ENCODE measurements at places on chromosomes 1 and 21.

DNA sequence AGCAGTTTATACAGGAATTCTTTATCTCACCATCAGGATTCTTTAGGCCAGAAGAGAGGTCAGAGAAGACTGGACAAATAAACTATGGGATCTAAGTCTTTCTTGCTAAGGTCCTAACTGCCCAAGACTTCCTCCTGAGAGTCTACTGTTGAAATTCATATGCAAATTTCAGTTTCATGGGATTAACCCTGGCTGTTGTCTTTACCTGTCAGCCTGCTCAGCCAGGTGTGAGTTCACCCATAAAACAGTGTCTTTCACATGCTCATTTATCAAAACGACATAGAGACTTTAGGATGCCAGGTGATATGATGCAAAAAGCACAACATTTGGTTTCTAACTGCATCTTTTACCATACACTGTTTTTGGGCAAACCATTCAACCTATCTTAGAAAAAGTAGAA lies 211.0 kb downstream of the PDE4B start:
- DNase-seq: no peak

GRCh38 chr1:197249324-197249723 lies 18.7 kb upstream of the CRB1 start:
- DNase-seq: no peak

DNA sequence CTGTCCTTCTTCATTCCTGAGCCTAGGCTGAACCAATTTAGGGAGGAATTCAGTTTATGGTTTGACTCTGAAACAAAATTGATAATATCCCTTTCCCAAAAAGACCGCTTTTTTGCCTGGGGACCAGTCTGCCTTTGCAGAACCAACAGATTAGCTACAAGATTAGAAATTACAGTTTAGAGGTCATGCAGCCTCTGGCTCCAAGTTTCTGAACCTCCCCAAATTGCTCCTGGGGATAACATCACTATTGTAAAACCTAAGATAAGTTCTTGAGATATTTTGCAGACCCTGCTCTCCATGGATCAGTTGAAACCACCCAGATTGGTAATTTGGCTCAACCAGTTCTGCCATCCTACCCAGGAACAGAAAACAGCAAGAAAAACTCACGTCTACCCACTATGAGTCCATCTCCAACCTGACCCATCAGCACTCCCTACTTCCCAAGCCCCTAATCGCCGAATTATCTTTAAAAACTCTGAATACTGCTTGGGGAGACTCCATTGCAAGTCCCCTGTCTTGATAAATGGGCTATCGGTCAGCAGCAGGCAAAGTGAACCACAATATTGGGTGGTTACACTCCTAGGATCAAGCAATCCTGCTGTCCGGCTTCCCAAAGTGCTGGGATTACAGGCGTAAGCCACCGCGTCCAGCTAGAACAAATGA lies 605 bp upstream of the RABGGTB start:
- DNase-seq: no peak

- no peak for DNase-seq
Observed at GRCh38 chr1:150576794-150577556, 2.4 kb downstream of the MCL1 start.

- no peak for DNase-seq
Observed at GRCh38 chr1:170369000-170369399, 163.0 kb upstream of the GORAB start.

- no peak for DNase-seq
Observed at GRCh38 chr1:234675572-234675971, 65.6 kb upstream of the IRF2BP2 start.

DNA sequence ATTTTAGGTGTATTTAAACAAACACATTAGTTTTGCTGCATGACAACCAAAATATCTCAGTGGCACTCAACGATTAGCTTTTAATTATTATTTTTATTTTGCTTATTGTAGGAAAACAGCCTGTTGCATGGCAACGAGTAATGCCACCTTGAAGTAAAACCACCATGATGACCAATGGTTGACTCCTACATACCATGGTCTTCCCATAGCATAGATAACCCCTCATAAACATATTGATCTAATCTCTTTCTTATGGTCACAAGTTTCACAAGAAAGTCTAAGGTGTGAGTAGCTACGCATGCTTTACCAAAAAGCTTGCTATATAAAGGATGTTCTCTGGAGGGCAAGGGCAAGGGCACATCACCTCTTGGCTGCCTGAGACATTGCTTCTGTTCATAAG lies 61.5 kb upstream of the PTBP2 start:
- no peak for DNase-seq

- no peak for DNase-seq
Observed at GRCh38 chr1:221510793-221511503, 230.9 kb downstream of the DUSP10 start.

GRCh38 chr1:63203641-63204040 lies 118.7 kb upstream of the FOXD3 start:
- DNase-seq: no peak

DNA sequence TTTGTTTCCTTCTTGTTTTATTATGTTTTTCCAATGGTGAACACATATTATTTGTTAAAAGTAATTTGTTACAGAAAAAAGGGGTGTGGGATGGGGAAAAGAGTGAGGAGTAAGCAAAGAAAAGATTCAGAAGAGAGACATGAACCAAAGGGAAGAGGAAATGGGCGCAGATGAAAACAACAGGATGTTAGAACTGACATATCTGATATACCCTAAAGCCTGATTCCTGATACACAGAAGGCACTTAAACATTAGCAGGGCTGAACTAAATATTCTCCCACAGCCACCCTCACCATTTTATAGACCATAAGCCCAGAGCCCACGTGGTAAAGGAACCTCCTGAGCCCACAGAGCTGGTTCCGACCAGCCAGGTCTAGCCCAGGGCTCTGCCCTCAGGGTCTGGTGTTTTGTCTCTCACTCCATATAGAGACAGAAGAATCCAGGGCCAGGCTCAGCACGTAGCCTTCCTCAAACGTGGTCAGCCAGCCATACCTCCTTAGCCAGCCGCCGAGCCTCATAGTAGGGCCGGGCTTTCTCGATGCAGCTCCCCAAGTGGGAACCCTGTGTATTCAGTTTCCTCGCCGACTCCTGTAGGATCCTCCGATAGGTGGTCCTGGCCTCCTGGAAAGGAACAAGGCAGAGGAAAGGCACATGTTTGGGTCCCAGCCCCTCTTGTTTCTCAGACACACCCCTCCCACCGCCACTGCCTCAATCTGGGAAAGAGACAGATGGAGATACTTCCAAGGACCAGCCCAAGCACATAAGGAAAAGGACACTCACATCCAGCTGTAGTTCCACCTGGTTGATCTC lies 9.5 kb downstream of the SH3BP5L start:
- no peak for DNase-seq

GRCh38 chr1:56429288-56429687 lies 150.1 kb downstream of the PLPP3 start:
- no peak for DNase-seq

GRCh38 chr1:17347769-17348592 lies 24.0 kb upstream of the PADI6 start:
- DNase-seq: no peak

DNA sequence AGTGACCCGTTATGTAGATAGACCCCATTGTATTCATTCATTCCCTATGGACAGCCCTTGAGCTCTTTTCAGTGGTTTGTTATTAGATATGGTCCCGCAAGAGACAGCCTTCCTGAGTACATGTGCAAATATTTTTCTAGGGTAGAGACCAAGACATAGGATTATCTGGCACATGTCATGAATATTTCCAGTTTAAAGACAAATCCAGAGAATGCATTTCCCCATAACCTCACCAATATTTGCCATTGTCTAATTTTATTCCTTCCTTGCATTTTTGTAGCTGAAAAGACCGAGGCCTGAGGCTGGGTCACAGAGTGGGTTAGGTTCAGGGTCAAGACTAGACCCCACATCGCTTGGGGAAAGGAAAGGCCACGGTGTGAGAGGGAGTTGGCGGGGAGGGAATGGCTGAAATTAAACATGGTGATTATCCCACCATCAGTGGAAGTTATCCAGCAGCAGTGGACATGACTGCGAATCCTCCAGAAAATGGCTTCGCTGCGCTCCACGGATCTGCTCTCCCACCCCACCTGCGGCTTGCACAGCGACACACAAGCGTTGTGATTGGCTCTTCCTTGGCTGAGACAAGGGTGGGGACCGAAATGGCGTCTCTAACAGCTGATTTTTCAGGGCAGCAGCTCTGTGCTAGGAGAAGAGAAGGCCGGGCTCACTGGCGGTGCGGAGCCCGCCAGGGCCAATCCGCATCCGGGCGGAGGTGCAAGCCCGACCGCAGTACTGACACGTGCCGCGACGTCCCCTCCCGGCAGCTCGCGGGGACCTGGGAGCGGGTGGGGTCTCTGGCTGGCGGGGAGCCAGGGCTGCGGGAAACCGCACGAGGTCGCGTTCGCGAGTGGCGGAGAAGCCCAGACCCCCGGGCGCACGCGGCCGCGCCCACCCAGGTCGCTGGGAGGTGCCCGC lies 16.1 kb upstream of the STMN1 start:
- DNase-seq: no peak

GRCh38 chr1:39106801-39107327 lies 80.7 kb downstream of the NDUFS5 start:
- DNase-seq: no peak

- DNase-seq: no peak
Observed at GRCh38 chr1:171794085-171794484, 12.6 kb downstream of the METTL13 start.
